Fibroblast of skin of back (primary cell): ENCODE measurements at places on chromosomes 12 and 14.

DNA sequence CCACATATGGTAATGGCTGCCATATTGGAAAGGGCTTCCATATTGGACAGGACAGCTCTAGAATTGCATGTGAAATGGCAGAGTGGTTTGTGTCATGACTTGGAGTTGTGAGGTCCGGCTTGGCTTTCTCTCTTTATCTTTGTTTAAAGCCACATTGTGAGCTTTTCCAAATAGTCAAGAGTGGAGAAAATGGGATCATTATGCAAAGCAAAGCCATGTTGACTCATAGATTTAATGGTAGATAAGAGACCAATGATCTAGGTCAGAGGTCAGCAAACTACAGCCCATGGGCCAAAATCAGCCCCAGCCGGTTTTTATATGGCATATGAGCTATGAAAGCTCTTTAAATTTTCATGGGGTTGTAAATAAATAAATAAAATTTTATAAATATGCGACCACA lies 449.1 kb downstream of the BCL11B start:
- DNase-seq, result no peak

DNA sequence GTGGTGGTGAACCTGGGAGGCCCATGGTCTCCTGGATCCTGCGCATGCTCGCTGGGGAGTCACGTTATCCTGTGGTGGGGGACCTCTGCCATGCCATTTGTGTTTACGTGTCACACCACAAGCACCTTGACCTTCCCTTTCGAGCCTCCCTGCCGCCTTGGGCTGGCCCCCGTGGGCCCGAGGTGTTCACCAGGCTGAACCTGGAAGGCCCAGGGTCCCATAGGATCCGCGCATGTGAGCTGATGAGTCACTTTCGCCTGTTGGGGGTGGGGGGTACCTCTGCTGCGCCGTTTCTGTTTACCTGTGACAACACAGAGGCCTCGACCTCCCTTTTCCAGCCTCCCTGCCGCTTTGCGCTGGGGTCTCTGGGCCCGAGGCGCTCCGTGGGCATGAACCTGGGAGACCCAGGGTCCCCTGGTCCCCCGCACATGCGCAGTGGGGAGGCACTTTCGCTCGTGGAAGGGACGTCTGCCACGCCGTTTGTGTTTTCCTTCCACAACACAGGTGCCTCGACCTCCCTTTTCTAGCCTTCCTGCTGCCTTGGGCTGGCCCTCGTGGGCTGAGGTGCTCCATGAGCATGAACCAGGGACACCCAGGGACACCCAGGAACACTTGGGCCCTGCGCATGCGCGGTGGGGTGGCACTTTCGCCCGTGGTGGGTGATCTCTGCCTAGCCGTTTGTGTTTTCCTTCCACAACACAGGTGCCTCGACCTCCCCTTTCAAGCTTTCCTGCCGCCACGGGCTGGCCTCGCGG lies 334.1 kb downstream of the ALG10 start:
- DNase-seq, result no peak

DNA sequence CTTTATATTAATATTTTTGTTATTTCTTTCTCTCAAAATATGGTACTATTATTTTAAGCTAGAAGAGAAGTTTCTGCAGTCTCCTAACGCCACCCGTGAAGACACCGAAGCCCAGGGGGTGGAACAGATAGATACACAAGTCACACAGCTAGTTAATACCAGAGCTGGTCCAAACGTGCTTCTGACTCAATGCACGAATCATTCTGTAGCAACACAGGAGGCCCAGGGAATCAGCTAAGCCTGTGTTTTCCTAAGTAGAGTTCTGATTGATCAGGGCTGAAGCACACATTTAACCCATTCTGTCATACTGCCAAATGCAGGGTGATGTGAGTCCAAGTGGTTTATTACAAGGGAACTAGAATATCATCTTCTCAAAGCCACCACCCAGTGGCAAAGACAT lies 116.9 kb upstream of the PWP1 start:
- peak; percentile 31 for DNase-seq

- peak; percentile 72 for DNase-seq
Observed at GRCh38 chr14:74362361-74362915, 14.2 kb downstream of the VRTN start.

GRCh38 chr14:34199585-34199984 lies 248.7 kb upstream of the EGLN3 start:
- DNase-seq, result peak; percentile 37

GRCh38 chr14:20614038-20614840 lies 23.1 kb upstream of the RNASE12 start:
- no peak for DNase-seq

DNA sequence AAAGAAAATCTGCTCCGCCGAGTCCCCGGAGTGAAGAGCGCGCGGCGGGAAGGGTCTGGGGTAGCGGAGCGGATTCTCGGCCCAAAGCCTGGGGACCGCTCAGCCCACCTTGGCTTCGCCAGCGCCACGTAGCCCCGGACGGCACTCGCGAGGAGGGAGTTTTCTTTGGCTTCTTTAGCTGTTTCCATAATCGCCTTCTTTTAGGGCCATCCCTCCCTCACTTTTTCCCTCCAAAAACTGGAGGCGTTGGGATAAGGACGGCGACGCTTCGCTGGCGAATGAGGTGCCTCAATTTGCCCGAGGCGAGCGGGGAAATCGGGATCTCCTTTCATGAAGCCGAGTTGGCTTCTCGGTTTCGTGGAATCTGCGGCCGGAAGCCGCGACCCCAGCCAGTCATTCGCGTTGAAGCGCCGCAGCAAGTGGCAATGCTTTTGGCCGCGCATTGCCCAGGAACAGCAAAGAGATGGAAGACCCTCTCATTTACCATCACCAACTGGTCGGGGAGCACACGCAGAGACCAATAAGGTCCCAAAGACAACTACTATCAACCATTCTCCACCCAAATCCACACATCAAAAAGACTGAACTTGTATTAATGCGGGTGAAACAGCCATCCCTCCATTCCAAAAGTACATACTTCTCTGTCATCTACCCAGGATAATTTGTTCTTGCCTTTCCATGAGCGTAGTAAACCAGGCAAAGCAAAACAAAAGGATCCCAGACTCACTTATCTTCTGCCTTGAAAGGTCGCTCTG lies 8.4 kb upstream of the SIX1 start:
- peak; percentile 42 for DNase-seq

DNA sequence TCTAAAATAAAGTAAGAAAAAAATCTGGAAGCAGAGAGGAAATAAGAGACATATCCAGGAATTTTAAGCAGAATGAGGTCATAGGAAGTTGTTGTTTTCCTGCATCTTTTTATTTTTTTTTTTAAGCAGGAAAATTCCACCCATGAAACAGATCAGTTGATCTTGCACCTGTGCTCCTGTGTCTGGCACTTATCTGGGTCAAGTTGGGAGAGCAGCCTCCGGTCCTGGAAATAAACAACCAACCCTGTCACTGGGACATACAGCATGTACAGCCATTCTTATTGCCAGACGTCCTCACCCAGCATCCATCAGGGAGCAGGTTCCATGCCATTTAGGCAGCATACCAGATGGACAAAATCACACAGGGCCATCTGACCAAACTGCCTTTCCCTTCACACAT lies 266.0 kb upstream of the BTG1 start:
- DNase-seq, result no peak
